ENCODE measurements at places on chromosomes 2 and 18. TPM values are rescaled to one million over a fixed set of nuclear protein-coding genes. Genes with fewer than 3 reads are reported as not detected.

DNA sequence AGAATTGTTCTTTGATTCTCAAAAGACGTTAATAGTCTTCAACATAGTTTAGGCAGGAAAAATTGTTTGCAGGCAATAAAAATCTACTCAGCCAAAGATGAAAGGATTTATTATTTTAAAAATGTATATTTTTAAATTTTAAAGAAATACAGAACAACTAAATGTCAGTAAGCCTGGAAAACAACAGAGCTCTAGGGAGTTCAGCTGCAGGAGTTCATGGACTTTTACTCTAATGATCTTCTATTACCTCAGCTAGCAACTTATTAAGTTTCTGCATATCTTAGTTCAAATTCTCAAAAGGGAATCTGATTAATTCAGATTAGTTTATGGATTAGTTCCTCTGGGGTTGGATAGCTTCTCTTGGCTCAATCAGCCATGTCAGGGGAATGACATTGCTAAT is 17.9 kb upstream of the XIRP2 start:
- no peak for DNase-seq

DNA sequence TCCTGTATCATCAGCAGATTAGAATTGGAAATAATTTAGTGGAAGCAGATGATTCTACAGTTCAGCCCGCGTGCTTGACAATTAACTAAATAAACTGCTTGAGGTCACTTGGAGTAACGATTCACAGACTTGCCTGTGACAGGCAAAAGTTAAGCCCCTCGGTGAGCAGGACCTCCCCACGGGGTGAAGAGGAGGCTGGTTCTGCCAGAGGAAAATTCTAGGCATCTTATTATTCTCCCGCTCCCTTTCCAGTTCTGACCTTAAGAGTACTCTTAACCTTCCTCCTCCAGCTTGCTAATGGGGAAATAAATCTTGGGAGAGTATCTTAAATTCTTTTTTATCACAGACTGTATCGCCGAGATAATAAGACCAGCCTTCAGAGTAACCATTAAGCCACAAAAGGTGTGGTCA is 169.7 kb upstream of the SMAD2 start:
- no peak for DNase-seq

- DNase-seq: no peak
Observed at GRCh38 chr2:60483401-60483800, 70.1 kb downstream of the BCL11A start.

DNA sequence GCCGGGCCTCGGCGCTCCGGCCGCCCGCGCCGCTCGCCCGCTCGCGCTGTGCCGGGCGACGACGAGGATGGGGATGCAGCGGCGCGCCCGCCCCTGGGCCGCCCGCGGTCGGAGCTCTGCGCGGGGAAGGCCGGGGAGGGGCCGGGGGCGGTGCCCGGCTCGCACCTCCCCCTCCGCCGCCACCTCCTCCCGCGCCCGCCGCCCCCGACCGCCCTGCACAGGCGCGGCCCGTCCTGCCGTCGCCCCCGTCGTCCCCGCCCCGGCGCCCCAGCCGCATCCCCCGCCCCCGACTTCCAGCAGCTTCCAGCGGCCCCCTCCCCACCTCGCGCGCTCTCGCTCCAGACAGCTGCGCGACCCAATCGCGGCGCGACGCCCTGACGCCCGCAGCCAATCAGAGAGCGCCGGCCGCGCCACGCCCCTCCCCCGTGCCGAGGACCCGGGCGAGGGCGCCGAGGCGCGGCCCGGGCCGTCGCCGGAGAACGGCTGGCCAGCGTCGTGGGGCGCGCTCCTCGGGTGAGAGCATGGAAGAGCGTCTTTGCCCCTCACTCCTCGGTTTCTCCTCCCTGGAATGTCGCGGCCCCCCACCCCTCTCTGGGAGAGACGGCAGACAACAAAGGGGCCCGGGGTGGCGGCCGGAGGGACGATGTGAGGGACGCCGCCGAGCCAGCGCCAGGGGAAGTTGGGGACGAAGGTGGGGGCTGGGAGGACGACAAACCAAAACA is at the start of gene MBOAT2:
MBOAT2 (minus strand) TSS at position 69 of the 722 bp plus-strand sequence. CDS start 70 bp downstream, outside the sequence.
- no peak for DNase-seq

DNA sequence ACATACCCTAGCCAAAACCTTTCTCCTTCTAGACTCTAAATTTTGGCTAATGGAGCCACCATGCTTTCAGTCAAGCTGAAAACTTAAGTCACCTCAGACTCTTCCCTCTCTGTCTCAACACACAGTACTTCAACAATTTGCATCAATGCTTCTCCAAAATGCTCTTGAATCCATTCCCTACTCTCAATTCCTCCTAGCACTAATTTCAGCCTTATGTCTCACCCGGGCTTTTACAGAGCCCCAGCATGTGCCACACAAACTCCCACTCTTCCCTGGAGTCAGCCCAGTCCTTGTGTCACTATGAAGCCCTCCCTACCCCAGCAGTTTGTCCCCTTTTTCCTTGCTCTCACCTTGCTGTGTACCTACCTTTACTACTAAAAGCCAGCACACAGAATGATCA is 38.7 kb downstream of the AAK1 start:
- no peak for DNase-seq

GRCh38 chr2:166665991-166666940 is 172.2 kb upstream of the SCN7A start:
- DNase-seq: no peak

DNA sequence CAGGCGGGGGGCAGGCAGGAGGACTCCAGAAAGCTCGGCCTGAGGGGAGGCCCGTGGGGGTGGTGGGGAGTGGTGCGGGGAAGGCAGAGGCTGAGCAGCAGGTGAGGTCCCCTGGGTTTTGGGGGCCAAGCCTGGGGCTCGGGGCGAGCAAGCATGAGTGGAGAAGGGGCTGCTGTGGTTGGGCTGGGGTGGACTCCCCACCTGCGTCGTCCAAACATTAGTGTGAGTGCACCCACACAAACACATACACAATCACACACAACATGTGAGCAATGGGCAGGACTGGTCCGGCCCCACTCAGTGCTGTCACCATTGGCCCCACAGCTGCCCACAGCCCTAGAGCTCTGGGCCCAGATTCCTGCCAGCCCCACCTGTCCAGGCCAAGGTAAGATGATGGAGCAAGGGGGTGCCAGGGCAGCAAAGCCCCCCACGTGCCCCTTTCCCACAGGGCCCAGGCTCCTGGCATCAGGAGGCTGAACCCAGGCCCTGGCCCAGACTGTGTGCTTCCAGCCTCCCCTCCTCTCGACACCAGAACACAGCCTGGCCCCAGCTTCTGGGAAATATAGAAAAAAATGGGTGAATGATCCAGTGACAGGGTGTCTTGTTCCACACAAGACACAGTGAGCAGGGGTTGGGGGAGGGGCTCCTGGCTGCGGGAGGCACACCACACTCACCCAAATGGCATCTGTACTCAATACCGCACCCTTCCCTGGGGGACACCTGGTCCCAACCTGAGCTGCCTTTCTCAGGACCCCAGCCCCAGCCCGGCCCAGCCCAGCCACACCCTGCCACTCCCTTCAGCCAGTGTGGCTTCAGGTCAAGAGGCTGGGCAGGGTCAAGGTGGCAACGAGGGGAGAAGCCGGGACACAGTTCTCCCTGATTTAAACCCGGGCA is 463 bp upstream of the ALPP start:
- DNase-seq: no peak

- peak; percentile 39 for DNase-seq
Observed at GRCh38 chr2:26469092-26469710, 8.7 kb downstream of the OTOF start.

Gene ALPI
- total RNA-seq: not detected
